ENCODE measurements at places on chromosomes 4 and X. TPM values are rescaled to one million over a fixed set of nuclear protein-coding genes. Genes with fewer than 3 reads are reported as not detected.

CENPVL1 gene
- not detected for total RNA-seq

HPGD gene
- total RNA-seq = 0.19 TPM

SMAD1 gene
- total RNA-seq = 34.7 TPM

ENOPH1 gene
- 51.0 TPM for total RNA-seq

SORBS2 gene
- 27.5 TPM for total RNA-seq

HERC5 gene
- total RNA-seq = 0.63 TPM

COMMD8 gene
- 16.4 TPM for total RNA-seq

UGT2B15 gene
- total RNA-seq = not detected

NUDT11 gene
- total RNA-seq = 8.9 TPM

CLNK gene
- not detected for total RNA-seq

BEX2 gene
- 0.38 TPM for total RNA-seq

SPANXA1 gene
- not detected for total RNA-seq

DKC1 gene
- total RNA-seq = 59.9 TPM

NWD2 gene
- not detected for total RNA-seq

CCNA2 gene
- total RNA-seq = 52.5 TPM

SFRP2 gene
- not detected for total RNA-seq

SYNPO2 gene
- 0.85 TPM for total RNA-seq

EXOC1L gene
- total RNA-seq = not detected

GAGE13 gene
- total RNA-seq = not detected

SSX1 gene
- not detected for total RNA-seq

PAGE5 gene
- not detected for total RNA-seq

AWAT1 gene
- total RNA-seq = not detected

NKRF gene
- total RNA-seq = 6.3 TPM

AGTR2 gene
- total RNA-seq = not detected

EDA gene
- total RNA-seq = 2.4 TPM

RENBP gene
- total RNA-seq = 2.1 TPM

DMRTC1 gene
- total RNA-seq = not detected

ABCG2 gene
- 1.7 TPM for total RNA-seq

KCNE5 gene
- 0.09 TPM for total RNA-seq

TMSB15A gene
- 0.75 TPM for total RNA-seq

SLC6A8 gene
- total RNA-seq = 7.9 TPM

PABPC4L gene
- total RNA-seq = 0.38 TPM

COX7B2 gene
- total RNA-seq = not detected

SLC6A14 gene
- total RNA-seq = not detected

ZNF732 gene
- total RNA-seq = 0.18 TPM

SLC16A2 gene
- 0.36 TPM for total RNA-seq

ADAMTS3 gene
- 2.3 TPM for total RNA-seq

AREG gene
- total RNA-seq = 0.09 TPM

CXCL1 gene
- 33.4 TPM for total RNA-seq

ADAM29 gene
- total RNA-seq = not detected

MAGEA1 gene
- total RNA-seq = not detected

C4orf46 gene
- 6.5 TPM for total RNA-seq

LONRF3 gene
- 6.2 TPM for total RNA-seq

FAM184B gene
- not detected for total RNA-seq

TEX13B gene
- not detected for total RNA-seq

HAND2 gene
- total RNA-seq = 1.7 TPM
